ENCODE measurements at places on chromosomes 6 and 20.

- DNase-seq = no peak
Measured at GRCh38 chr6:10098756-10099528, 315.9 kb downstream of the TFAP2A start.

DNA sequence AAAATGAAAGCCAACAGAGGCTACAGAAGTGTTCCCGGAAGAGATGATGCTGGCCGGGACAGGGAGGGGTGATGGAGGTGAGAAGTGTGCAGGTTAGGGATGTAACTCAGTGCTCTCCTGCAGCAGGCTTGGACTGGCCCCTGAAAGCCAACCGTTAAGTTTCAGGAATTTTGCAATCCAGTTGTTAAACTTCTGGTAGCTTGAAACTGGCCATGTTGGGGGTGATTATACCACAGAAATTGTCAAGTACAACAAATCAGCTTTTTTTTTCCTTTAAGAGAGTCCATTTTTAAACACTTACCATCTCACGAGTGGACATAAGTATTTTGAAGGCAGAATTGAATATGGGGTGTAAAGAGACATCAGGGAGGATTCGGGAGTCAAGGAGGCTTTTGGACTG lies 8.8 kb upstream of the SIRPB1 start:
- no peak for DNase-seq

DNA sequence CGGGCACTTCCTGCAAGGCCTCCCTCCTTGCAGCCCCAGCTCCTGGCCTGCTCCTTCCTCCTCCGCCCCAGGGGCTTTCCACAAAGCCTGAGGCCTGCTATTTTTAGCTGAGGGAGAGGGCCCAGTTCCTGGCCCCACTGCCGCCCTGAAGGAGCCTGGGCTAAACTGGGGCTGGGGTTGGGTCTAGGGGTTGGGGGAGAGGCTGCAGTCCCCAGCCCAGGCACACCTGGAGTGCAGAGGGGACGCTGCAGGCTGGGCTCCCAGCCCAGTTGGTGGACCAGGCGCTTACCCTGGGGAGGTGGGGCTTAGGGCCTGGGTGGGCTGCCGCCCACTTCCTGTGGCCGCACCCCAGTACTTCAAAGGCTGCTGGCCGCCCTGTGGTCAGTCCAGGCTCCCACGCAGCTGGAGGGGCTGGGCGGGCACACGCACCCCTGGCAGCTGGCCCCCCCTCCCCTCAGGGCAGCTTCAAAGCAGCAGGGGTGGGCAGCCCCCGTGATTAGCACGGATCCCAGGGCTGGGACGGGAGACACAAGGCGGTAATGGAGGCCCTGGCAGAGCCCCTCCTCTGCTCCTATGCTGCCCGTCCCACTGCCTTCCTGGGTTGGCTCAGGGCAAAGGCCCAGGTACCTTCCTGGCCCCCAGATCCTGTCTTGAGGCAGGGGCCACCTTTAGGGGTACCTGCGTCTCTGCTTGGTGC lies 7.1 kb upstream of the ABHD16B start:
- DNase-seq = no peak

DNA sequence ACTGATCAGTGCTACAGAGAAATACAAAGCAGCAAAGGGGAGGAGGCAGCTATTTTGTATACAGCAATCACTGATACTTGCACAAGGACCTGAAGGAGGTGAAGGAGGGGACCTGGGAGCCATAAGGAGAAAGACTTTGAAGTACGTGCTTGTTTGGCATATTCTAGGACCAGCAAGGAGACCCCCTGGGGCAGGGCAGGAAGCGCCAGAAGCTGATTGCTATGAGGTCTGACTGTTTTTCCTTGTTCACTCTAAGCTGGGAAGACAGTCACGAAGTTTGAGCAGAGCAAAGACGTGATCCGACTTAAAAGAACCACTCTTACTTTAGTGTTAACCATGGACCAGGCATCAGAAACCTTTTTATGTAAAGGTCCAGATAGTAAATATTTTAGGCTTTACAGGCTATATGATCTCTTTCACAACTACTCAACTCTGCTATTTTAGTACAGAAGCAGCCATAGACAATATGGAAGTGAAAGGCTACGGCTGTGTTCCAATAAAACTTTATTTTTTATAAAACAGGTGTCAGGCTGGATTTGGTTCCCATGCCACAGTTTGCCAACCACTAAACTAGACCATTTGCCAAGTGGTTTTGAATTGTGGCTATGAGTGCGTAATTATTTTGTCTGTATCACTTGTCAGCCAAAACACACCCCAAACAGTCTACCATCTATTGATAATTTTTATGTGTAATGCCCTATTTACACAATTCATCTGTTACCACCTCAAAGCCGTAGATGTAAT lies 217.9 kb downstream of the PRL start:
- no peak for DNase-seq

- DNase-seq = no peak
Measured at GRCh38 chr6:83853178-83854000, at the start of gene RIPPLY2. TSS of gene RIPPLY2 (plus strand) at chr6:83853360. CDS start at chr6:83853417, 57 bp downstream.

DNA sequence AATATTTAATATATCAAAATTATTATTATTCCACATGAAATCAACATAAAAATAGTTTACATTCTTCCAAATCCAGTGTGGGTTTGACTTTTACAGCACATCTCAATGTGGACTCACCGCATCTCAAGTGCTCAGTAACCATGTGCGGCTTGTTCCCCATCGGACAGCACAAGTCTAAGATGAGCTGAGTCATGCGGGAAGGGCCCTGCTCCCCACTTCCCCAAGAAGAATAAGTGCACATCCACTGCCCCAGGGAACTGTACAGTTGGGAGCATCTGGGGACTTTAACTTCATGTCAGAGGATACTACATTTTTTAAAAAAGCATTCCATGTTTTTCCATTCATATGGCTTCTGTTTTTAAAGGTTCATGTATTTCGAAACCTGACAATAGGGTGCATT lies 325.6 kb downstream of the BTBD3 start:
- no peak for DNase-seq

DNA sequence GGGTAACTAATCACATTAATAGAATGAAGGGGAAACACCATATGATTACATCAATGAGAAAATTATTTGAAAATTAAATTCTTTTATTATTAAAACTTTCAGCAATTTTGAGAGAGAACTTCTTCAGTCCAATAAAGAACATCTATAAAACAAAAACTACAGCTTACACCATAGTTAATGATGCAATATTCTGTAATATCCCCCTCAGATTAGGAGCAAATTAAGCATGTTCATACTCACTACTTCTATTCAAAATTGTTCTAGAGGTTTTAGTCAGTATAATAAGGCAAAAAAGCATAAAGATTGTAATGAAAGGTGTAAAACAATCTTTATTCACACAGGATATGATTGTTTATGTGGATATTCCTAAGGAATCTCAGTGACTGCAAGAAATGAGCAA lies 465.4 kb downstream of the CD109 start:
- no peak for DNase-seq

GRCh38 chr6:133969285-133969920 lies 16.4 kb downstream of the TBPL1 start:
- DNase-seq = no peak

DNA sequence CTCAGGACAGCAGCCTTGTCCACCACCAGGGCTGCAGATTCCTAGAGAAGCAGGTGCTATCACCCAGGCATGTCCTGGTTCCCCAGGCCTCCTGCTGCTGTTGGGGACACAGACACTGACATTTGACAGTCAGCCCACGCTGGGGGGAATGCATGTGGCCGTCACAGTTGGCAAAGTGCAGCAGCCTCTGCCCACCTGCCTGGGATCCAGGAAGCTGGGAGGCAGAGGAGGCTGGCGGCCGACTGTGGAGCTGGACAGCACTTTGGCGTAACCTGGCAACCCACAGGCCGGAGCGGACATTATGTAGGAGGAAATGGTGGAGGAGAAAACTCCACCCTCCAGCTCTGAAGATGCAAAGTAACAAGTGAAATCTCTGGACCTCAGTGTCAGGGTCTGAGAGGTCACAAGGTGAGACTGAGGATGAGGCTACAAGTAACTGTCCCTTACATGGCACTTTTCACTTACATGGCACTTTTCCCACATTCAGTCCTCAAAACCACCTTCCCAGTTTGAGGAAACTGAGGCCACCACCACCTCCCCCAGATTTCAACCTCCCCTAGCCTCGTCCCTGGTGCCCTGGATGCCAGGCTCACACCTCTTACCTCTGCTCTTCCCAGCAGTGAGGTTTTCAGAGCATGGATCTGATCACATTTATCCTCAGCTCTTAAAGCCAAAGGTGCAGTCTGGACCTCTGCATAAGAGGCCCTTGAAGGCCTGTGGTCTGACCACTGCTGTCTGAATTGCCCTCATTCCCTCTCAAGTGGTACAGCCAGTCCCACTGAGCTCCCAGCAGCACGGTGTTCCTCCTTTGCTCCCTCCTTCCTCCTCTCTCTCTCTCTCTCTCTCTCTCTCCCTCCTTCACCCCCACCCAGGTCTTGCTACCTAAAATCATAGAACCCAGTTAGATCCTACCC lies 8.7 kb downstream of the MAP1LC3A start:
- DNase-seq = no peak

- no peak for DNase-seq
Measured at GRCh38 chr6:27966044-27966443, 9.0 kb downstream of the OR2B6 start.

DNA sequence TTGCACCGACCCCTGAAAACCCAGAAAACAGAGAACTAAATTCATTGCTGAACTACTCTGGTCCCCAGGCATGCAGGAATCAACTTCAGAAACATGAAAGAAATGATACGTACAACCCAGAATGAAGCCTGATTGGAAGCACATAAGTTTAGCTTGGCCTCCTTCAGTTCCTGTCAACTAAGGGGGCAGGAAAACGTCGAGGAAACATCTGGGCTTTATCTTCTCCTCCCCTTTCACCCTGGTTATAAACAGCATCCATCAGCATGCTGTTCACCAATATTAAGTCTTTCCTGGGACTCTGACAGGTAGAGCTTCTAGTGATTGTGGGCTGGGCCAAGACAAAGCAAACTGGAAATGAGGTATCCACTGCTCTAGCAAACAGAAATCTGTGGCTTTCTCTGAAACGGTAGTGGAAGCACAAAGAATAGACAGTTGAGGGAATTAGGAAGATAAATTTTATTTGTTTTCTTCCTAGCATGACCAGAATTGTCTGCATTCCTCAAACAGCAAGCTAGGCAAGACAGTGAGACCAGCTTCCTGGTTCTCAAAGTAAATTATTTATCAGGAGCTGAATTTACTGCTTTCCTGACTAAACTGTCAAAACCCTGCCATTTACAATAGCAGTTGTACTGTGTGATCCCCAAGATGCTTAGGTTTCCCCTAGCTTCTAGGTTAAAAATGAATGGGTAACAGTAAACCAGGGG lies 134.4 kb downstream of the PTPRT start:
- no peak for DNase-seq

GRCh38 chr6:162533009-162533400 lies 194.6 kb downstream of the PRKN start:
- no peak for DNase-seq

DNA sequence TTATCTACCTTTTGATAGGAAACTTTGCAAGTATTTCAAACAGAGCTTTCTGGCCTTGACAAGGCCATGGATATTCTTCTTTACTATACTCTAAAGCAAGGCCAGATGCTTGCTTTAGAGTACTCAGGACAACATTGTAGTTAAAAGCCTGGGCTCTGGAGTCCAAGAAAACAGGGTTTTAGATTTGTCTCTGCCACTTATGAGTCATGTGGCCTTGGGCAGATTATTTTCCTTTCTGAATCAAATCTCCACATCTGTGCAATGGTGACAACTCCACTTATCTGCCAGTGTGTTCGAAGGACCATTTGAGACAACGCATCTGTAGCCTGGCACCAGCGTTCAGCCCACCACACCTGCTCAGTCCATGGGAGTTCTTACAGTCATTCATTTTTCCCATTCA lies 265.9 kb upstream of the RIN2 start:
- DNase-seq = no peak

GRCh38 chr6:20644667-20645370 lies 110.6 kb downstream of the CDKAL1 start:
- DNase-seq = no peak

- DNase-seq = no peak
Measured at GRCh38 chr6:16711546-16712254, 49.6 kb downstream of the ATXN1 start.

DNA sequence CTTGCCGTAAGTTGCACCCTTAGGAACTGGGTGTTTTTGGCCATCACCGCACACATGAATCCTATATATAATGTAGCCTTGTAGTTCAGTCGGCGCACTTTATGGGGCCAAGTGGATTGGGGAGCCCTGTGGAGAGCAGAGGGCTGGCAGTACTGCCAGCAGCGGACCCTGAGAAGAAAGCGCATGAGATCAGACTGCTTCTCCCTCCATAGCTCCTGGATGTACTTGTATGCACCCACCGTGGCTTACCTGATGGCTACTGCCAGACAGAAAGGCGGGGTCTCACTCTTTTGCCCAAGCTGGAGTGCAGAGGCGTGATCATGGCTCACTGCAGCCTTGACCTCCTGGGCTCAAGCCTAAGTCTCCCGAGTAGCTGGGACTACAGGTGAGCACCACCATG lies 32.8 kb upstream of the OVOL2 start:
- no peak for DNase-seq

- DNase-seq = no peak
Measured at GRCh38 chr20:11008444-11009033, 334.7 kb upstream of the JAG1 start.

DNA sequence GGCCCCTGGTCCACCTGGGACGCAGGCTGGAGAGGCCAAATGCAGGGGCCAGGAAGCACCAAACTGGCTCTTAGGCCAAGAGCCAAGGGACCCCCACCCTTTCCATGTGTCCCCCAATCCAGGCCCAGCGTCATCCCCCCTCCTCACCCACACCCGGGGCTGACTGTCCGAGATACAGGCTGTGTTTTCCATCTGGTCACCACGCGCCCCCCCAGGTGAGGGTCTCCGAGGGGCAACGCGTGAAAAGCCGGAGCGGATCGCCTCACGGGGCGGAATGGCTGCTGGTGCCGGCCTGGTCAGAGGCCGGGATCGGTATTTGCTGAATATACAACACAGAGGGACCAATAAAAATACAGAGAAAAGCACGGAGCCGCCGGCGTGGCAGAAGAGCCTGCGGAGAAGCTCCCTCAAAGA lies 5.2 kb upstream of the ABHD16B start:
- no peak for DNase-seq

DNA sequence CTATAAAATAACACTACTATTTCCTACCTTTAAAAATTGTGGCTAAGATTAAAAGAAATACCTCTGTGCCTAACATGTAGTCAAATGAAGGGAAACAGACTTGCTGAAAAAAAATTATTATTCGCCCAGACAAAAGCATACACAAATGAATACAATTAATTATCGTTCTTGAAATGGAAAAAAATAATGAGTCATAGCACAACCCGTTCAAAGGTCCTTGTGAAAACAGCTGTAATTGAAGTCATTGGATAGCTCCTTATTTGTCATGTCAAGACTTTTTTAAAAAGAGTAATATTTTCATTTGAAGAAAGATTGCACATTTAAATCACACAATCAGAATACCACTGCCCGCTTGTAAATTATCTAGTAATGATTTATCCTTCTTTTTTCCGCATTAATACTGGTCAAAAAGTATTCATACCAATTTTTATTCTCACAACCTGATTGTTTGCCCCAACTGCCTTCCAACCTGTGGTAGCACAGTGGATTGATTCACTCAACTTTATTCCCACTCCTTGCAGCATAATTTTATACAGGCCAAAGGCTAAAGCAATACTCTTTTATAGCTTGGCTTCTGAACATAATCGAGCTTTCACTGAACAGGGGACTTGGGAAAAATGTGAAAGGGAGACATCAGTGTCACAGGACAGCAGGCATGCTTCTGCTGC lies 655.2 kb upstream of the MAP3K7 start:
- no peak for DNase-seq

GRCh38 chr6:105014448-105014847 lies 57.5 kb downstream of the LIN28B start:
- DNase-seq = no peak

GRCh38 chr20:3705491-3705969 lies 6.9 kb downstream of the SIGLEC1 start:
- no peak for DNase-seq

- no peak for DNase-seq
Measured at GRCh38 chr6:41071501-41071922, 644 bp downstream of the OARD1 start.
